CD4-positive, alpha-beta T cell treated with Interleukin-6 at 100 ng/mL for 8 hours (primary cell): ENCODE measurements at places on chromosomes 11 and 22.

DNA sequence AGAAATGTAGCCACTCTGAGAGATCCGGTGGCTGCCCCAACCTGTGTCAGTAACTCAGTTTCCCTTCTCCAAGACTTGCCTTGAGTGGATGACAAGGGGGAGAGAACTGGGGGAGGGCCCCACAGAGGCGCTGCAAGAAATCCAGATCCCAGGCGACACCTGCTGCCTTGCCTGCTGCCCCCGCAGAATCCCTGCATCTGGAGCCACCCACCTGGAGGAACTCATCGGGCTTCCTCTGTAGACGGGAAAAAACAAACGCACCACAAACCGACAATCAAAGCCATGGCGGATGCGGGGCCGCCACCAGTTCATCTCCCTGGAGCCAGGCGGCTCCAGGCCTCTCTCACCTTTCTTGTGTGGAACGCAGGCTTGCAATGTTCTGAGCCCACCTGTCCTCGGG, 40.2 kb downstream of the MACROD1 start:
- DNase-seq, result no peak

- DNase-seq, result no peak
Observed at GRCh38 chr22:27745154-27745553, 56.4 kb downstream of the MN1 start.

DNA sequence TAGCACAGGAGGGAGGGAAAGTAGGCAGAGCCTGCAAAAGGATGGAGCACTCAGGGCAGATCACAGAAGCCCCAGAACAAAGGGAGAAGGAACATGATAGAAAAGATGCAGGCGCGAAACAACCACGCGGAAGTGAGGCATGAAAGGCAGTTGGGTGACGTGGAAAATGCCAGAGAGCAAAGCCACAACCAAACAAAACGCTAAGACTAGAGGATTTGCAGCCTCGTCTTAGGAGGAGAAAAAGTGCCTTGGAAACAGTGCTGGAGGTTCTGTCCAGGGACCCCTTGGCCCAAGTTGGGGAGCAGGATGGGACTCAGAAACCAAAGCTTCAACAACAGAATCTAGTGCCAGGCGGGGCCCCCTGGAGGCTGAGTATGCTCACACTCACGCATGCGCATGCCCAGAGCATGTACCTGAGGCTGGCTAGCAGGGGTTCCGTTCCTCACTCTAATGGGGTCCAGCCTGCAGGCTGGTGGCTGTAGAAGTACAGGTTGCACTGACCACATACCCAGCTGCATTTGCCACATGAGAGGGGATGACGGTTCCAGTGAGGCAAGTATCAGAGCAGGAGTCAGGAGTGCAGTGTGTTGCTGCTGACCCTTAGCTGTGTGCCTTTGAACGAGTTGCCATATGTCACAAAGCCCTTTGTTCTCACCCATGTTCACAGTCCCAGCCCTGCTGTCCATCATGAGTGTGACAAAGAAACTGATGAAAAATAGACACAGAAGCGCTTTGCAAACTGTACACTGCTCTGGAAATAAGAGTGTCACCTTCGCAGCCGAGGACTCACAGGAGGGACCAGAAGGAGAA, 568.6 kb upstream of the CADM1 start:
- no peak for DNase-seq

- no peak for DNase-seq
Observed at GRCh38 chr11:122632181-122632824, 23.2 kb upstream of the UBASH3B start.
